ENCODE measurements at places on chromosomes 4 and X.
A peak's percentile ranks its signal among the peaks of the same experiment; 100 is the strongest.

GRCh38 chrX:115449742-115450141 is 111.2 kb upstream of the PLS3 start:
- DNase-seq = no peak

DNA sequence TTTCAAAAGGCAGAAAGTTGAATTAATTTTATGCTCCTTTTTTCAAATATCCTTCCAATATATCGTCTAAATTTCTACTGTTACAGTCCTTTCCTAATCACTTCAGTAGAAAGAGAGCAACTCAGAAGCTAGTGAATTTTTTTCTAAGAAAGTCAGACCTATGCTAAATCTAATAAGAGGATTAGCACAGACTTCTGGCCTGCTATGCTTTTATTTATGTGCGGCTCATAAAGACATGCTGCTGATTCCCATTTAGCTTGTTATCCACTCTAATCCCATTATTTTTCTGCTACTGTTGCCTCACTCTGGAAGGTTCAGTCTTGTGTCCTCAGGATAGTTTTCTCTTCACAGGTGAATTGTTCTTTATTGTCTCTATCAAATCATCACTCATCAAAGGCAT is 473.5 kb upstream of the FAM241A start:
- no peak for DNase-seq

GRCh38 chrX:102968216-102968615 is 31.1 kb downstream of the RAB40AL start:
- no peak for DNase-seq

DNA sequence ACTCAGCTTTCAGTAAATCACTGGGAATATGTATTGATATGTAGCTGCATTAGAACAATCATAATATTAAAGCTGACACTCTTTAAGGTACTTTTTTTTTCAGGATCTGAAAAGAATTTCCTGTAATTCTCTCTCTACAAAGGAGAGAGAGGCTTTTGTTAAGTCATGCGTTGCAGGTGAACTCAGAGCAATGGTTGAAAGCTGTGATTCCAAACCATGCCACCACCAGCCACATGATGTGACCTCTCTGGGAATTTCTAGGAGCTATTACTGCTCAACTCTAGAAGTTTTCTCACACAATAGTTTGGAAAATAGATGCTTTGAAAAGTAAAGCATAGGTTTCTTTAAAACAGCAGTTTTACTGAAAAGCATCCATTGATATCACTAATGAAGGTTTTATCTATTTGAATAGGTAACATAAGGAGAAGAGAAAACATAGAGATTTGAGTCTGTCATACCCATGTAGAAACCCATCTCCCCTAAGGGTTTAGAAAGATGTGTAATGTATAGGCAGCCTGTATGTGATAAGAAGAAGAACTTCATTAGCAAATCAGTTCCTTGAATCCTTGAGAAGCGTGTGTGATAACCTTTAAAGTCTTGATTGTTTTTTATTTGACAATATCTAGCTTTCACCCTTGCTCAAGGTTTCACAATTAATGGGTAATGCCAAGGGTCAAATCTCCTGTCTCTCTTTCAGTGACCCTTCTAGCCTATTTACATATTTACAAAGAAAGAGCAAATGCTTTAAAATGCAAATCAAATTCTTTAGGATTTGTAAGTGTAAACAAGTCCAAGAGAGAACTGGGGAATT is 161.0 kb upstream of the ANKRD50 start:
- DNase-seq = no peak

- no peak for DNase-seq
These were observed 21.3 kb downstream of the AREG start for GRCh38 chr4:74466242-74466641.

DNA sequence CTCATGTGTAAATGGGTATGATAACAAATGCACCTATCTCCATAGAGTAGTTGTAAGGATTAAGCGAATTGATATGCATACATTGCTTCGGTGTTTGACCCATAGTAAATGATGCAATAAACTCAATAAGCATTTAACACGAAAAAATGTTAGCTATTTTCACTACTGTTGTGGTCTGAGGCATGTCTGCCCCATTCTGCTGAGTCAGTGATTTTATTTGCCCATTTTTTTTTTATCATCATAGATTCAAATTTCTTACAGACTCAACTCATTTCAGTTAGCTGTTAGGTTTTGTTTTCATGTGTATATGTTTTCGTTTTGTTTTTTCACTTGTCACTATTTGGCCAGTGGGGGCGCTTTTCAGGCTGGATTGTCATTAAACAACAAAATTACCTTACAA is 27.8 kb upstream of the ARHGEF9 start:
- no peak for DNase-seq

GRCh38 chr4:15100994-15101695 is 98.9 kb downstream of the CPEB2 start:
- no peak for DNase-seq

DNA sequence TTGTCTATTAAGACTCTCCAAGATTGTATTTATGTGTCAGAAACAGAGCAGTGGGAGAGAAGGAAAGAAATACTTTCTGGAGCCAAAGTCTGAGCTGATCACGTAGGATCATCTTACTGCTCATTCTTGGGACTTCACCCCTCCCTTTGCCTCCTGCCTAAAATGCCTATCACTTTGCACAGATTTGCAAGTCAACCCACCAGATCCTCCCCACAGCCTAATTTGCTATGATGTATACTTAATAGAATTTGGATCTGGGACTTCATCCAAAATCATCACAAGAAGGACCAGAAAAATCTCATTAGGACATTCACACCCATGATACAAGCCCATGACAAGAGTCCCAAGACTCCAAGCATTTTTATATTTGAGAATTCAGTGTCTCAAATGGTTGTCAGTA is 290.2 kb downstream of the FBXW7 start:
- no peak for DNase-seq

DNA sequence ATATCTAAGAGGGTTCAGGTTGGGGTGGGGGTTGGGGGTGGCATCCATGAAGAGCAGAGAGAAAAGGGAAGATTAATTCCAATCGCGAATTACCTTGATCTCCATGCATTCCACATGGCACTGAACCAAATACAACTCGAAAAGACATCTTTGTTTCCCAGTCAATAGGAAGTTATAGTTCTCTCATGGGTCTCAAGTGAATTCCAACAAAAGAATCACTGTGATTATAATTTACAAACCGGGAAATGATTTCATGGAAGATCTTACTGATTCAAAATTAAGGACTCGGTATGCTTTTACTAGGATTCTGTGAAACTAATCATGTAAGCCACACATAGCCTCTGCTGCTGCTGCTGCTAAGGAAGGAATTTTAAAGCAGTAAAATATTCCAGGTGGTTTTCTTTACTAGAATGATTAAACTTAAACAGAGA is 26.6 kb upstream of the AMELX start:
- DNase-seq = no peak

DNA sequence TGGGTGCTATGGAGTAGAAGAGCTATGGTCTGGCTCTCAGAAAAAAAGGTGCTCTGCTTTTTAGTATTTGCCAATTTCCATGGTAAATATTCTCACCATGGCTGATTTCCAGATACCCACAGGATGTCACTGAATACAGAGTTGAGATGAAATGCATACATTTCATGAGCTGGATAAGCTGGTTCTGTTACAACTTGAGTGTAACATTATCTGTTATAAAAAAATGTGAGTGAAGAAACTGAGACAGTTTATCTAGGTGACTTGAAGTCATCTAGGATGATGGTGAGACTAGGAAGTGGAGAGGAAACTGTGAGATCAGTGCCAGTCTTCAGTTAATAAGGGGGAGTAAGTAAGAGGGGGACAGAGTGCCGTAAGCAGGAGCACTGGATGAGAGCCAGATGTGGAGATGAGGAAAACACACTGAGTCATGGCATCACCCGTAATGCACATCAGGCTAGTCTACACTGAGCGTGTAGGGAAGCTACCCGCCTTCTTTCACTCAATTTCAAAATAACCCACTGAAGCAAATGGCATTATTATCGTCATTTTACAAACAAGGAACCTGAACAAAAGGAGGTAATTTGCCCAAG is 5.0 kb downstream of the HPSE start:
- no peak for DNase-seq

- no peak for DNase-seq
These were observed 650.3 kb upstream of the ATOH1 start for GRCh38 chr4:93178279-93178678.

GRCh38 chrX:100817340-100817739 is 2.9 kb upstream of the CSTF2 start:
- DNase-seq = no peak

DNA sequence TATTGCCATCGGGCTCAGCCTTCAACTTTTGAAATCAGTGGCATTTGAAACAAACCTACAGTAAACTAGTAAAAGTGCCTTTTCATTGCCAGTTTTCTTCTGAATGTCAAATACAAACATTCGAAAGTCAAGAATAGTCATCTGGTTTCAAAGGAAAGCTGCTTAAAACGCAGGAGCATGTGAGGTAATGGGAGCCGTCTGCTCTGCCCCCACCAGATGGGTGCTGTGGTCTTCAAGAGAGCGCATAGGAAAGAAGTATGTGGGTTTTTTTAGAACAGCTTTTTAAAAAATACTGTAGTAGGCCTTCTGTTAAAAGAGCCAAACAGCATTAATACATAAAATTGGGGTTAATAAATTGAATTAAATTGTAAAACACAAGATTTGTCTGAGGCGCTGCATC is 88.6 kb downstream of the STOX2 start:
- DNase-seq = no peak

GRCh38 chr4:185171373-185172071 is 28.5 kb downstream of the SLC25A4 start:
- peak; percentile 38 for DNase-seq

DNA sequence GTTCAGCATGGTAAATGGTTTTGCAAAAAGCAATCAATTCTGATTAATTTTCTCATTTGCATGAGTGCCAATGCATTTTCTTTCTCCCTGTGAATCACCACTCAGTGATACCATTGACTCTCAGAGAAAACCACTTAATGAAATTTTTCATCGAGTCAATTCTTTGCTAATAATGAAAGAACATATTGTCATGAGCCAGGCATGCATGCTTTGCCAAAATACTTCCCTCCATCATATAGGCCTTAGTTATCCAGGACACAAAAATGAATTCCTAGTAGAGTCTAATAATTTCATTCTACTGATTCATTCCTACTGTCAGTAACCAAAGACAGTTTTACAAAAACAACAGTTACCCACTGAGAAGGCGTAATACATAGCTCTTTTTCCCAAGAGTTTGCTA is 680.0 kb downstream of the TRIML1 start:
- no peak for DNase-seq

- no peak for DNase-seq
These were observed 14.0 kb upstream of the HSFX1 start for GRCh38 chrX:149759824-149760223.

DNA sequence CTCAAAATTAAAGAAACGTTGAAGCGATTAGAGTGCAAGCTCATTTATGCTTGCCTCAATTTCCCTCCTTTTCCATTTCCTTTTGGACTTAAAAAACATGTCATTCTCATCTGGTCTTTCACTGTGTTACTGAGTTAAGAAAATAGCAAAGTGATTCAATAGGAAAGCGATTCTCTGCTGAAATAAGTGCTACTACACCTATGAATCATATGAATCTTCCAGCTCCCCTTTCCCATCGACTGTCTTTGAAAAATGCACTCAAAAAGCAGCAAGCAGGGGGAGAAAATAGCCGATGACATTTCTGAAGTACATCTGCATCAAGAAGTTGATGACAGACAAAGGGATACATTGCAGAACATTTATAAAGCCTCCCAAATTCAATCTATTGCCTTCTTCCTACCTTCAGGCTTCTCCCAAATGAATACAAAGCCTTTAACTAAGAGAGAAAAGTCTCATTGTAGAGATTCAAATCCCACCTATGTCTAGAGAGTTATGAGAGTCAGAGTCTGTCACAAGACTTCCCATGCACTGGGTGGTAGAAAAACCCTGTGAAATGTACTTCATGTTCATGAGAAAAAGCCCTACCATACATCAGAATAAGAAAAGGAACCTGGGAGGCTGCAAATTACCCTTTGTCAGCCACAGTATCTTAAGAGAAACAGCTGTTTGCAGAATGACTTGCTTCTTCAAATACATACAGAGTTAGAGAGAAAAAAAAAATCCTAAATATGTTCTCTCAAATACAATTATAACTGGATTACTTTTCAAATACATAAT is 78.9 kb downstream of the MBNL3 start:
- DNase-seq = no peak

GRCh38 chr4:153997516-153997915 is 208.6 kb upstream of the SFRP2 start:
- DNase-seq = no peak

DNA sequence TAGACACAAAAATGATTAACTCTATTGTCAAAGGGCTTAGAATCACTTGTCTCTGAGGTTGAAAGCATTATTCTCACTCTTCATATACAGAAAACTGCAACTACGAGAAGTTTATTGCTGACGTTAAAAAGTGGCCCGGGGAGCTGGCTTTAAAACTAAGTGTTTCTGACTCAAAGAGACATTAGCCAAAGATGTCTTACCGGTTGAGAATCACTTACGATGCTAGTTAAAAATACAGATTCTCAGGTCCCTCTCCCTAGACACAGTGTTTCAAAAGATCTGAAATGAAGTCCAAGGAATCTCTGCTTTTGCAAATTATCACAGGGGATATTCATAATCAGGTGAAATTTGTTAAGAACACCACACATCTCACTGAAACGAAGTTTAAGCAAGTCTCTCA is 1.2 kb downstream of the GNPDA2 start:
- peak; percentile 1 for DNase-seq

DNA sequence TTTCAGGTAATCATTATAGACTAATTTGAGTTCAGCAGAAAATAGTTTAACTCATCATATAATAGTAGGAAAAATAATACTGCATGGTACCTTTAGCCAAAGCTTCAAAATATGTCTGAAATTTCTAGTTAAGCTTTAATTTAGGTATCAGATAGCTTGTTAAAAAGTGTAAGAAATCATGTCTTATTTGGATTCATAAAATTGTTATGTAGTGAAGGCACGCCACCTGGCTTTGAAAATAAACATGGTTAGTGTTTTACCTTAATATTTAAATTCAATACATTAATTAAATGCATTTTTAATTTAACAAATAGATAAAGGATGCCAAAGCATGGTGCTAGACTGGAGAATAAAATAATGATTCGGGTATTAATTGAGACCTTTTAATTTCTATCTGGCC is 211.4 kb downstream of the FSTL5 start:
- no peak for DNase-seq

- DNase-seq = no peak
These were observed 8.8 kb upstream of the TBC1D25 start for GRCh38 chrX:48530736-48531135.

GRCh38 chr4:41939016-41939626 is 3.9 kb downstream of the TMEM33 start:
- no peak for DNase-seq

GRCh38 chrX:68568136-68568535 is 69.3 kb downstream of the YIPF6 start:
- no peak for DNase-seq

- no peak for DNase-seq
These were observed 2358.0 kb downstream of the ARAP2 start for GRCh38 chr4:33886356-33886755.

- DNase-seq = no peak
These were observed 297.9 kb upstream of the CTSO start for GRCh38 chr4:156251373-156252065.
